ENCODE measurements at places on chromosomes 5 and 9. TPM values are rescaled to one million over a fixed set of nuclear protein-coding genes. Genes with fewer than 3 reads are reported as not detected.

GRCh38 chr9:6680797-6681146, 35.2 kb upstream of the GLDC start:
- peak; percentile 84 for DNase-seq

- DNase-seq = no peak
These were observed 15.3 kb downstream of the TNFAIP8 start for GRCh38 chr5:119371146-119371545.

DNA sequence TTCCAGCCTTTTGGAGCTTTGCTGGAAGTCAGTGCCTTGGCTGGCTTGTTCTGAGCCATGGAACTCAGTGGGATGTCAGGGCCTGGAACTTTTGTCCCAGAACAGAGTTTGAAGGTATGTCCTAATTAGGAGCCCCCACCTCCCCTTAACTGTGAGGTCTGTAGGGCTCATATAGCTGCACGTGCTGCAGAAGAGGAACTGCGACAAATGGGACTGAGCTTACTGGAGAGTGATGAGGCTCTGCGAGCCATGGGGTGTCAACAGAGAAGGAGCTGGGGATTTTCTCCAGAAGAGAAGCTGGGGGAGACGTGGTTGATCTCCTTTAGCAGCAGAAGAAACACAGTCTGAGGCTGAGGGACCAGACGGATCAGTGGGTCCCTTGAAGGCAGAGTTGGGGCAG, 10.9 kb downstream of the TMEM8B start:
- DNase-seq = no peak

GRCh38 chr9:8860925-8861324, 1061.3 kb upstream of the DMAC1 start:
- DNase-seq = no peak

DNA sequence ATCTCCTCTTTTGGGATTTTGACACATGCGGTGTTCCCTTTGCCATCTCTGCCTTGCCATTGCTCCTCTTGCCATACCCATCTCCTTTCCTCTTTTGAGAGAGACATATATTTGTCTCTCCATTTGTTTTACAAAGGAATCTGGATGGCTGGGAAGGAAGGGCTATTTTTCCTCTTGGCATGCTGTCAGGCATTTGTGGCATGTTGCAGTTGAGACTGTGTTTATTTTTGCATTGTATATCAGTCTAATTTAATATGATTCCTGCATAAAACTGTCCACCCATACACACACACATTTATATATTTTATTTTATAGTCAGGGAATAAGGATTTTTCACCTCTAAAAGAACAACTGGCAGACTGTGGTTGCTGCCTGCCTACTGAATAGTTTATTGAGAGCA, 1105.8 kb upstream of the SEMA6A start:
- DNase-seq = no peak

- no peak for DNase-seq
These were observed 18.7 kb downstream of the CRHBP start for GRCh38 chr5:76971511-76971910.

GRCh38 chr5:163347671-163348070, 89.7 kb upstream of the CCNG1 start:
- DNase-seq = no peak

- DNase-seq = no peak
These were observed 312.8 kb downstream of the ARHGAP26 start for GRCh38 chr5:143083006-143083405.

DNA sequence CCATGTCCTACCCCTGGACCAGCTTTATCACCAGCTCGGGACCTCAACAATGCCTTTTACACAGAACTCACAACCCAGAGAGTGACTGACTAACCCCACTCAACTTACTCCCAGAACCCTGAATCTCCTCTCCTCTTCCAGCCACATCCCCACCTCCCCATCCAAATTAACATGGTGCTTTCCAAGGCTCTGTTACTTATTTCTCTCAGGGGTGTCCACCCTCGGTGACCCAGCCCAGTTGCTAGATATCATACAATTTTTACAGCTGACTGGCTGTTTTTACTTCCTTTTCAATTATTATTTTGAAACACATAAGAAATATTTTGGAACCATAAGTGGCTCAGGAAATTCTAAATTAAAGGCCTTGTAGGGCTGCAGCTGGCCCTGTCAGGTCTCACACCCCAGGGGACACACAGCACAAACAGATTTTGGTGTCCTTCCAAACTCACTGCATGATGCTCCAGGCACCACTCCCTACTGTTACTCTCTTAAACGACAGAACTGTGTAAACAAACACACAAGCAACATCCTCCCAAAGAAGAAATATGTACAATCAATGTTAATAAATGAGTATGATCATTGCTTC, 180.6 kb downstream of the ADAMTS12 start:
- peak; percentile 46 for DNase-seq

DNA sequence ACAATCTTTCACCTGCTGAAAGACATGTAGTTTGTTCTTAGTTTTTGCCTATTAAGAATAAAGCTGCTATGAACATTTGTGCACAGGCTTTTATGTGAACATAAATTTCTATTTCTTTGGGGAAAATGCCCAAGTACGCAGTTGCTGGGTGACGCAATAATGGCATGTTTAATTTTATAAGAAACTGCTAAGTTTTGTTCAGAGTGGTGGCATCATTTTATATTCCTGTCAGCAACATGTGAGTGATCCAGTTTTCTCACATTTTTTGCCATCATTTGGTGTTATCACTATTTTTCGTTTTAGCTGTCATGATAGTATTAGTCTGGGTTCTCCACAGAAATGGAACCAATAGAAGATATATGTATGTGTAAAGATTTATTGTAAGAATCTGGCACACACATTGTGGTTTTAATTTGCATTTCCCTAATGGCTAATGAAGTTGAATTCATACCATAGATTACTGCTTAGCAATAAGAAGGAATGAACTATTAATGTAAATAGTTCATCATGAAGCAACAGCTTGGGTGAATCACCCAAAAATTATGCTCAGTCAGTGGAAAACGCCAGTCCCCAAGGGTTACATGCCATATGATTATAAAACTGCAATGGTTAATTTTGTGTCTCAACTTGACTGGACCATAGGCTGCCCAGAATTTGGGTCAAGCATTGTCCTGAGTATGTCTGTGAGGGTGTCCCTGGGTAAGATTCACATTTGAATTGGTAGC, 358.6 kb downstream of the MSX2 start:
- no peak for DNase-seq

DNA sequence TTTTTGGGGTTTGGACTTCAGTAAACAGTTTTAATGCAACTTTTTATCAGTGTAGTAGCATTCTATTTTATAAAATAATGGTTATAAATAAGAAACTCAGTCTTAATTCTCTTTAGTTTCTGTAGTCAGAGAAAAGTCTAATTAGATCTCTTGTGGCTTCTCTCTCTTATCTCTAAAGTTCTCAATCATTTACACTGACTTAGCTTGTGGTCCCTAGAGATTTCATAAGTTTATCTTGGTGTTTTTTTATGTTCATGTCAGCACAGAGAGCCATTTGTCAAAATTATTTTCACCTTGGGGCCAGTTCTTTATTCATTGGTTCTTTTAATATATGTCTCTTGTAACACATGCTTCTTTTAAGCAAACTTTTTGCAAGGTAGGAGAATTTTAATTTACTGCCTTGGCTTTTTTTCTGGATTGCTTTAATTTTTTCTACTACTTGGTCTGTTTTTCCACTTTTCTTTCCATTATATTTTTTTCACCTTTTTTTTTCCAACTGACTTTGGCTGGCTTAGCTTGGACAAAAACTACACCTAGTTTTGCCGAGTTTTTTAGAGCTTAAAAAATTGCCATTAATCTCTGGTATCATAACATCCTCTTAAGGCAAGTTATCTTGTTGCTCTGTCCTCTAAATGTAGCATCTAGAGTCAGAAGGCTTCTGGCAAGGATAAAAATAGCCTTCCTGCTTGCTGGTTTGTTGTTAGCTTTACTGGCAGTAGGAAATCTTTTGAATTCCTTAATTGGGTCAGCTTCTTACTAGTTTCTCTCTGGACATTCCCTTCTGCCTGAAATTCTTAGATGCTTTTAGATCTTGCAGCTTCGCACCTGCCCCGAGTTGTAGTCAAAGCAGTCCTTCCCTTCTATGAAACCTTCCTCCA, 35.3 kb downstream of the CPEB4 start:
- no peak for DNase-seq

GRCh38 chr9:37383876-37384746, 38.4 kb upstream of the GRHPR start:
- no peak for DNase-seq

DNA sequence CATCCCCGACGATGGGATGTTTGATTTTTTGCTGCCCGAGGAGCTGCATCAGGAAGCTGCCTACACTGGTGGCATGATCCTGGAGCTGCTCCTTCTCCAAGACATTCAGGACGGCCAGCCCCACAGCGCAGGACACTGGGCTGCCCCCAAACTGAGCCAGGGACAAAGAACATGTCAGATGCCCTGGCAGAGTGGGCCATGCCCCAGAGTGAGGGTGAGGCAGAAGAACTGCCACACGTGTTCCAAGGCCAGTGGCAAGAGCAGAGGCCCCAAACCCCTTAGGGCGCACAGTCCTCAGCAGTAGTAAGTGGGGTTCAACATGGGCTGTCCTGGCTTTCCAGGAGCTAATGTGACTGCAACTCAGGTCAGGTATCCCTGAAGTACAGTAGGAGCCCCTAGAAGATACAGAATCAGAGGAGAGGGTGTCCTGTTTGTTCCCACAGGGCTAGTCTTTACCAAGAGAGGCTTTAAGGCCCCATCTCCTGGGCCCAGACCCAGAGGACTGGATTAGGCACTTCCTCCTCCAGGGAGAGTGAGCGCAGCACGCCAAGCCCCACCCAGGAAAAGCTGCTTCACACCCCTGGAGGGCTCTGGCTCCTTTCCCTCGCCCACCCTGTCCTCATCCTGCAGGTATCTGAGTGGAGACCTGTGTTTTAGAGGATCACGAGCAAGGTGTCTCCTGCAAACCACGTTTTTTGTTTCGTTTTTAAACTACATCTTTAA, 11.1 kb downstream of the HNRNPAB start:
- DNase-seq = no peak

DNA sequence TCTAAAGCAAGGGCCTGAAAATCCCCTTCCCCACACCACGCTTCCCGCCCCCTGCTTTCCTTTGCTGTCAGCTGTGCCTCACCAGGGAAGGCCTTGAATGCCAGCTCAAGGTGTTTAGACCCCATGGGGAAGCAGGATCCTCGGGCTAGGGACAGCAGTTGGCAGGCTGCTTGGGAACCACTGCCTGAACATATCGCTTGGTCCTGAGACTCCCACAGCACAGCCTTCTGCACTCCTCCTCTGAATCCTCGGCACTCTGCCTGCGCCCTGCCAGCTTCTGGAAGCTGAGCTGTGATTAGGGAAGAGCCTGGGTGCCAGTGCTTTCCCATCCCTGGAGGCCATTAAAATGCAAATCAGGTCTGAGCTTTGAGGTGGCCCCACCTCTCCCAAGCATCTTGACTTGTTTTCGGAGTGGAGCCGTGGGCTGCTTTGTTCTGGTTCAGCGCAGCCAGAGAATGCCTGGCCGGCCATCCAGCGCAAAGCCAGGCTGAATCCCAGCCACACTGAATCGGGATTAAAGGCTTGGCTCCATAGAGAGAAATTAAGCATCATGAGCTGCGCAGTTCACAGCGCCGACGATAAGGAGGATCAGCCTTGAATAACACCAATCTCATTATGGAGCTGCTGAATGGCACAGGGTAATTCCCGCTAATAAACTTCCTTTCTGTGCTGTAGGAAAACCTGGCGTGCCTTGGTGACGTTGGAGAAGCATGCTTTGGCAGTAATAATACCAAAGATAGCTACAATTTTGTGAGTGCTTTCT, 40.0 kb downstream of the AMBP start:
- DNase-seq = no peak

DNA sequence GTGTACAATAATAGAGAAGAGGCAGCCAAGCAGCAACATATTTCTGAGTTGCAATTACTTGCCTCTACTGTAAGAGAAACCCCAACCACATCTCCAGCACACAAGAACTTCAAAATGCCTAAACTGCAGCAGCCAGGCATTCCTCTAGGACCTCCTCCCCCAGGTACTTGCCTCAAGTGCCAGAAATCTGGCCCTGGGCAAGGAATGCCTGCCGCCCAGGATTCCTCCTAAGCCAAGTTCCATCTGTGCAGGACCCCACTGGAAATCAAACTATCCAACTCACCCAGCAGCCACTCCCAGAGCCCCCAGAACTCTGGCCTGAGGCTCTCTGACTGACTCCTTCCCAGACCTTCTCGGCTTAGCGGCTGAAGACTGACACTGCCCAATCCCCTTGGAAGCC, 336.8 kb upstream of the RGMB start:
- no peak for DNase-seq

GRCh38 chr9:116688806-116689485, 1.8 kb downstream of the TRIM32 start:
- DNase-seq = no peak

- no peak for DNase-seq
These were observed 57.0 kb downstream of the GOLM1 start for GRCh38 chr9:86042199-86042978.

DNA sequence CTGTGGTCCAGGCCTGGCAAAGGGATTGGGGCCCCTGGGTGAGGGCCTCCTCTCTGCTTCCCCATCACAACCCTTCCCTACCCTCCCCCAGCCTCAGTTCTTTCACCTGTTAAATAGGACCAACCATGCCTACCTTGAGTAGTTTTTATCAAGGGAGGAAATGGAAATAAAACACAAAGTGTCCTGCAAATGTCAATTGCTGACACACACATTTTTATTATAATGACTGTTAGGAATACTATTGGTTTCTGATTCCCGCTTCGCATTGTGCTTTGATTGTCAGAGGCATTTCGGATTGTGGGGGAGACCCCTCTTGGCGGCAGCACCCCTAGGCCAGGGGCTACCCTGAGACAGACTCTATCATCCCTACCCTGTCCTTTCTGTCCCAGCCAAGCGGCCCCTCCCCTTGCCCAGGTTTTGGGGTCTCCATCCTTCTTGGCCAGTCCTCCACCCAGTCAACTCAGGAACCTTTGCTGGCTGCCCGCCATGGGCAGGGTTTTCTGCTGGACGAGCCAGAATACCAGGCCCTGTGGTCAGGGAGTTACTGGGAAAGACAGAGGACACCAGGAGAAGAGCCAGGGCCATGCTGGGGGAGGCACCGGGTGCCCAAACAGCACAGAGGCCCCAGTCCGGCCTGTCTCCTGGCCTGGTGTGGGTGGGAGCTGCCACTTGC, 18.4 kb upstream of the TTLL11 start:
- no peak for DNase-seq

- DNase-seq = peak; percentile 32
These were observed 42.2 kb upstream of the RNU6ATAC start for GRCh38 chr9:134206311-134207300.

- DNase-seq = no peak
These were observed 47.6 kb upstream of the SHOC1 start for GRCh38 chr9:111842313-111842712.

The C9orf152 gene
- total RNA-seq = not detected

The PPP3R2 gene
- total RNA-seq = not detected

The TBC1D2 gene
- 2.3 TPM for total RNA-seq

The CXCL14 gene
- total RNA-seq = 1.8 TPM

The TRIO gene
- 56.9 TPM for total RNA-seq

The PKD2L2 gene
- total RNA-seq = 0.81 TPM

The ANKDD1B gene
- 0.24 TPM for total RNA-seq

The AGTPBP1 gene
- total RNA-seq = 68.0 TPM

The C9 gene
- not detected for total RNA-seq

Data from Right ventricle myocardium inferior (tissue), 1 donor.